ENCODE measurements at places on chromosomes 3 and 15.

- DNase-seq: no peak
Measured at GRCh38 chr3:11290743-11291680, 18.8 kb downstream of the ATG7 start.

GRCh38 chr3:190073264-190074008 is 47.3 kb downstream of the P3H2 start:
- no peak for DNase-seq

GRCh38 chr3:119571230-119571629 is 8.1 kb upstream of the ADPRH start:
- DNase-seq: no peak

DNA sequence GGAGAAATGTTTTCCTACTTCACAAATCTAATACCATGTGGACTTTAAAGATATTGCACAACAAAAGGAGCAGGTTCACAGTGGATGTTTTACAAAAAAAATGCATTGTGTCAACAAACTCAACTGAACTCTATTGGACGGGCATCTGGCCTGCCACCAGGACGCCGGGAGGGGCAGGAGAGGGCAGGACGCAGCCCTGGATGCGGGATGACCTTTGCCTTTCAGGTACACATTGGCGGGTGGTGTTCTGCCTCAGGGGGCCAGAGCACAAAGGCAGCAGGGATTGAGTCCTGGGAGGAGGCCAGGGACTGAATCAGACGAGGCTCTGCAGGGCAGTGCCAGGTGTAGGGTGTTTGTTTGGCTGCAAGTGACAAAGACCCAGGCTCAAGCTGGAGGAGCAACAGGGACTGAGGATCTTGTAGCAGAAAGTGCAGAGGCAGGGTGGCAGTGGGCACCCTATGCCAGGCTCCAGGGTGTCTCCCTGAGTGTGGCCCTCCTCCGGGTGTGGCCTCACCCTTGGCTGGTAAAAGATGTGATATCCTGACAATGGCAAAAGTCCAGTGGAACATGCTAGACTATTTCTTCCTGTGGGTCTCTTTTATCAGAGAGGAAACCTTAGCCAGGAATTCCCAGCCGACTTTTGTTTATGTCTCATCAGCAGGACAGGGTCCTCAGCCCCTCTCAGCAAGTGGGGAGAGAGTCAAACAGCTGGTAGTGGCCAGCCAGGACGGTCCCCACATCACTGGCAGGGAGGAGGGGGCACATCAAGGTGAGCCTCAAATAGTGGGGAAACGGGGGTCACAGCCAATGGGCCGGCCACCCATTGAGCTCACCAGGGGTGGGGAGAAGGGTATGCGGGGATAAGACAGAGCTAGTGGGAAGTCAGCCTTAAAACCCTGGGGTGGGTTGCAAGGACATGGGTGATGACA is 29.7 kb upstream of the KLF13 start:
- DNase-seq: no peak

GRCh38 chr3:23175341-23176083 is 27.6 kb upstream of the UBE2E2 start:
- no peak for DNase-seq

Data from fibroblast of skin of left biceps (primary cell).